ENCODE measurements at places on chromosomes 16 and 17.
A peak's percentile ranks its signal among the peaks of the same experiment; 100 is the strongest.

GRCh38 chr17:13362341-13363122 lies 239.2 kb downstream of the HS3ST3A1 start:
- DNase-seq, result no peak

DNA sequence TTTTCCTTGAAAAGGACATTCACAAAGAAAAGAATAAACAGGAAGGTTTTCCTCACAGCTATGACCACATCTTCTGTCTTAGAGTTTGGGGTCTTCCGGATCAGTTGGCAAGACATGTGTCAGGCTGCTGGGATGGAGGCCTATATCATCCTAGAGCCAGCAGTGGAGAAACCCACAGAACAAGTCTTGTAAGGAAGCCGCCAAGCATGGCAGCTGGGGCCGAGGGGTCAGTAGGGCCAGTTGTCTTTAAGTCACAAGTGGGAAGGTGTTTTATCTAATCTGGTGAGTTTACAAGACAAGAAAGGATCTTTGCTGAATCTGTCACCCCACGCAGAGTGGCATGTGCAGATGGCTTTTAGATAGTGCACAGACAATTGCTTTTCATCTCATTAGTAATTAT lies 25.7 kb downstream of the SCNN1B start:
- no peak for DNase-seq

DNA sequence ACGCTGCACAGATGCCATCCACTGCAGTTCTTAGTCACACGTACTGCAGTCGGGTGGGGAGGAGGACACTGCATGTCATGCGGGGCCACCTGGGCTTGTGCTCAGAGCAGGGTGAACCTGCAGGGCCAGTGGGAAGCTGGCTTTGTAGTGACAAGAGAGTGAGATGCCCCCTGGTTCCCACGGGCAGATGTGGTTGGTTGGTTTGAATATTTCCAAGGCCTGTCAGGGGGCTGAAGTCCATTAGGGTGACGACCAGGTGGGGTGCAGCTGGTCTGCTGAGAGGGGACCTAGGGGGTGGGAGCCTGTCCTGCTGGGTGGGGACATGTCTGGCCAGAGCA lies 14.3 kb downstream of the ZNF213 start:
- DNase-seq, result no peak

DNA sequence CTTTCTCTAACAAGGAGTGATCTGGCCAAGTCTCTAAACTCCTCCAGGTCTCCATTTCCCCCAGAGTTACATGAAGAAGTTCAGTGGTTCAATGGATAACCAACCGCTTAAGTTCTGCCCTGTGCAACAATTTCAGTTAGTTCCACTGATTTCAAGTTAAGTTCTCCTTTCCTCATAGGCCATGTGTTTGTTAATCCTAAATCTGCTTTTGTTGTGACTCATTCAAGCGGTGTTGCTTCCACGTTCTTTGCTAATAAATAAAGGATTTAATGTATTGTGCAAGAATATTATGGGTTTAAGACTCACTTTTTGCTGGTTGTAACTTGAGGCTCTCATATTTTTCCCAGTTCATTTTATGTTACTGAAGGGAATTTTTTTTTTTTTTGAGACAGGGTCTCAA lies 36.3 kb downstream of the GNA13 start:
- no peak for DNase-seq

DNA sequence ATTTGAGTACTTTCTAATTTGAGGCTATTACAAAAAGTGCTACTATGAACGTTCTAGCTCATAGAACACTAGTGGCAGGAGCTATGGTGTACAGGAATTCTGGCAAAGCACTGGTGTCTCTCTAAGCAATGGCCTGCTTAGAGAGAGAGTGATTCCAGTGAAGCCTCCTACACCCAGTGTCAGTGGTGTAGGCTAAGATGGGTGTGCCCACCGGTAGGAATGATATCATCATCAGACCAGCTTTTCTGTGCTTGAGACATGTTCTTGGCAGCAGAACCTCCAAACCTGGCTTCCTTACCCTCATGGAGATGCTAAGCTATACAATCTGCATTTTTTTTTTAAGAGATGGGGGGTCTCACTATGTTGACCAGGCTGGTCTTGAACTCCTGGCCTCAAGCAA lies 370.3 kb downstream of the SOX9 start:
- DNase-seq, result no peak

- DNase-seq, result no peak
Measured at GRCh38 chr17:80737106-80738019, 192.7 kb downstream of the RPTOR start.

DNA sequence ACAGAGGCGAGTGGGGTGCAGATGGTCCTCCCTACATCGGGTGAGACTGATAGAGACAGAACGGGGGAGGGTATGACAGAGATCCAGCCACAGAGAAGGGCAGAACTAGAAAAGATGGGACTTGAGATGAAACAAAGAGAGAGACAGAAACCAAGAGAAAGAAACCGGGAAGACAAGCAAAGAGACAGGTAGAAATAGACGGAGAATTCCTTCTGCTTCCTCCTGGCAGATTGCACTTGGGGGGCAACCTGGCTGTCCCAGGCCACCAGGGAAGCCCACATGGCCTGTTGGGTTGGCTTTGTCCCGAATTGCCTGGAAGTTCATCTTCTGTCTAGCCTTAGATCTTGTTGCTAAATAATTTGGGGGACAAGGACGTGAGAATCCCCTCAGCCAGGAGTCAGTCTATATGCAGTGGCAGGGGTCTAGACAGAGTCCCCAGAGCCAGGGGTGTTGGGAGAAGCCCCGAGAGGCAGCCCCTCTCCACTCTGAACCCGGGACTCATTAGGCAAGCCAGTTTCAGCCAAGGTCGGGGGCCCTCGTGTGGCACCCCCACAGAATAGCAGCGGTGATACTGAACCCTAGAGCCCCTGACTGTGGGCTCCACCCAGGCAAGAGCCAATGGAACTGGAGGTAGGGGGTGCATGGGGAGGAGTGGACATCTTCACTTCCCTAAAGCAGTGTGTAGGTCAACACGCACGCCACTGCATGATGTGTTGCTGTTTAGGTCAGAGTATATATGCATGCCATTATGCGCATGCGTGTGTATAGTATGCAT lies 627 bp upstream of the TSPOAP1 start:
- DNase-seq, result peak; percentile 71

DNA sequence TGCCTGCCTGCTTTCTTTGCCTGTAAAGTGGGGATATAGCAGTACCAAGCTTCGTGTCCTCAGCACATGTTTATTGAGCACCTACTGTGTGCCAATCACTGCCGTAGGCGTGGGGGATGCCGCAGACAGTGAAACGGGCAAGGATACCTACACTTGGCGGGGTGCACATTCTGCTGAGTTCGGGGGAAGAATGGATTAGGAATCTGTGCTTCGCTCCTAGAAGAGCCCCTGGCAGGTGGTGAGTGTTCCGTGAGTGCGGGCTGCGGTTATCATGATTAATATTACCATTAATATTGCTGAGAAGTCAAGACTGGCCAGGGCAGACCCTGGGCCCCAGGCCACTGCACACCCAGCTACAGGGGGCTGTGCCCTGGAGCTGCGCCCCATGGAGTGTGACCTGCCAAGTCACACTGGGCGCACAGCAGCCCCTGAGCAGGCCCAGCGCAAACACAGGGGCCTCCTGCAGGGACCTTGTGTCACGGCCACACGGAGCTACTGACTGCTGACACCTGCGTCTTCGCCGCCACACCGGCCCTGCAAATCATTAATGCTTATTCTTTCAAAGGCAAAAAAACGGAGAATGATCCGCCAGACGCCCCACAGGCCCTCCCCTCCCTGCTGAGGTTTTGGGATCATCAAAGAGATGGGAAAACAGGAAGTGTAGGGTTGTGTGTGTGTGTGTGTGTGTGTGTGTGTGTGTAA lies 213.4 kb upstream of the GSE1 start:
- no peak for DNase-seq

DNA sequence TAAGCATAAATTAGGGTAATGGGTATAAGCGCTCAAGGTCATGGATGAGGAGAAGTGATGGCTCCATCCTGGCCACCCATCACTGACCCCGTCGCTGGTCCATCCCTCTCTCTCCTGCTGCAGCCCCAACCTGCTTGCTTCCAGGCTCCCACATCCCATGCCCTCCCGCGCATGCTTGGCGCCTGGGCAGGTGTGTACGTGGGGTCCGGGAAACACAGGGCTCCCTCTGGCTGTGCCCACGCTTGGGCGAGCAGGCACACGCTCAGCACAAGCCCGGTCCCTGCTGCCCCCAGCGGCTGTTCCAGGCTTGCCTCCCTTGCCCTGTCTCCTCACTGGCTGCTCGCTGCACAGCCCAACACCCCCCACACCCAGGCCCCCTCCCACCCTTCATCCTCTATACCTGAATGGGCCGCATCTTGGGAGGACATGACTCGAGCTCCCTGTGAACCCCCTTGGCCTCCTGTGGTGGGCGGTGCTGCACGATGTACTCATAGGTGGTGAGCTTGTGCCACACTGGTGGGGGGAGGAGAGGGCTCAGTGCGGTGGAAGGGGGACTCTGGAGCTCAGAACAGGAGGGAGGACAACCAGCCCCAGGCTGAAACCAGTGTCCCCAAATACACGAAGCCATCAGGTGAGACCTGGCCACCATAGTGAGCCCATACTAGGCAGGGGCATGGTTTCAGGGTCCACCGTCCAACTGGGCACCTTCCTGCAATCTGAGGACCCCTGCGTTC lies 4.7 kb upstream of the TPPP3 start:
- no peak for DNase-seq

GRCh38 chr17:77429369-77429968 lies 288.7 kb downstream of the SEC14L1 start:
- DNase-seq, result no peak

GRCh38 chr16:71467810-71468209 lies 5.8 kb upstream of the ZNF23 start:
- DNase-seq, result peak; percentile 13

GRCh38 chr16:57303021-57303909 lies 18.8 kb upstream of the PLLP start:
- DNase-seq, result no peak

DNA sequence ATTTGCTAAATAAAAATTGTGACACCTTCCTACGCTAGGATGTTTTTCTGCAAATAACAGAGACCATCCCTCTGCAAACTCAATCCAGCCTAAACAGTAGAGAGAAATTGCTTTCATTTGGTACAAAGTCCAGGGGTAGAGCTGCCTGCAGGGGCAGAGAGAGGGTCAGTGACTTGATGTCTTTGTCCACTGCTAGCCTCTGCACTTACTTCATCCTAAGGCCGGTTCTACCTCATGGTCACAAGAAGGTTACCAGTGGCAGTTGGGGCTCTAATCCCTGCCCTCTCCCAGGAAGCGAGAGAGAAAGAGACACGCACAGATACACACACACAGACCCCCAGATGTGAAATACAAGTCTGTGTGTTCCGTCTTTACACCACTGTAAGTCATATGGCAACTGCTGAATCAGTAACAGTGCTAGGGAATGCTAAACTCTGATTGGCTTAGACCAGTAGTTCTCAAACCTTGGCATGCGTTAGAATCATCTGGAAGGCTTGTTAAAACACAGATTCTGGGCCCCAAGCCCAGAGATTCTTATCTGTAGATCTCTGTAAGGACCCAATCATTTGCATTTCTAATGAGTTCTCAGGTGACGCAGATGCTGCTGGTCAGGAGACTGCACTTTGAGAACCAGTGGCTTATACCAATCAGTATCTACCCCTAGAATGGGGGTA lies 13.1 kb upstream of the LPCAT2 start:
- DNase-seq, result no peak

- DNase-seq, result no peak
Measured at GRCh38 chr16:66003201-66003600, 363.3 kb upstream of the CDH5 start.

- DNase-seq, result no peak
Measured at GRCh38 chr16:78686601-78687000, 587.1 kb downstream of the WWOX start.

DNA sequence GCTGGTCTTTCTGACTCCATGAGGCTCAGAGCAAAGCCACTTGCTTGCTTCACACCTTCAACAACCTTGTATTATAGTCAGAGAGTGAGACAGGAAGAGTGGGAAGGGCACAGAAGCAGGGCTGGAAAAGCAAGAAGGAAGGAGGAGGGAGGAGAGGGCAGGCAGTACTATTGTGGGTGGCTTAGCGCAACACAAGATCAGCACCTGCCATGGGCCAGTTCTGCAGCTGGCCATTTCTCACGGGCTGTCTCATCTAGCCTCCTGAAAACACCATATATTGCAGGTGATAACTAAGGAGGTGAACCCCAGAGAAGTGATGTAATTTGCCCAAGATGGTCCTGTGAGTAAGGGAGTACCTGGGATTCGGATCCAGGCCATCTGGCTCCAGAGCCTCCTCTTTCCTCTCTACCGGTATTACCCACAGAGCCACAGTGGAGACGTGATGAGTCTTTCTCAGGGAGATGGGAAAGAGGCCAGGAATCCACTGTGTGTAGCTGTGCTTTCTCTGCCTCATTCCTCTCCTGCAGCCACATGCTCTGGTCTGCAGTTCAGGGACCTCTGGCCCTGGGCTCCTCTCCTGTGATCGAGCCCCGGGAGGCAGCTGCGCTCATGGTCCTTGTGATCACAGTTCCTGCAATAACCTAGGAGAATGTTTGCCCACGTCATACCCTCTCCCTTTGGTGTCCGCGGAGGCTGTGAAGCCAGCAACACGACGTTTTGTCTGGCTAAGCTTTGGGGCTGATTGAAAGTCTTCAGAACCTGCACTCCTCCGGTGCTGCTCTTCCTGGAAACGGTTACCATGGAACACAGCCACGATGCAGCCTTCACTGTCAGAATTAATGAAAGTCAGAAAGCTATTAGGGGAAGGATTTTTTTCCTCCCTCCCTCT lies 178.1 kb upstream of the CCL2 start:
- no peak for DNase-seq

GRCh38 chr17:27633312-27634025 lies 2.5 kb downstream of the LGALS9 start:
- no peak for DNase-seq

GRCh38 chr16:4306470-4307214 lies 9.2 kb upstream of the GLIS2 start:
- DNase-seq, result peak; percentile 35

- no peak for DNase-seq
Measured at GRCh38 chr17:37829592-37830123, 84.8 kb upstream of the HNF1B start.

GRCh38 chr17:41686281-41686680 lies 2.4 kb upstream of the EIF1 start:
- DNase-seq, result no peak

- no peak for DNase-seq
Measured at GRCh38 chr16:69927056-69927757, 23.9 kb upstream of the CLEC18A start.

DNA sequence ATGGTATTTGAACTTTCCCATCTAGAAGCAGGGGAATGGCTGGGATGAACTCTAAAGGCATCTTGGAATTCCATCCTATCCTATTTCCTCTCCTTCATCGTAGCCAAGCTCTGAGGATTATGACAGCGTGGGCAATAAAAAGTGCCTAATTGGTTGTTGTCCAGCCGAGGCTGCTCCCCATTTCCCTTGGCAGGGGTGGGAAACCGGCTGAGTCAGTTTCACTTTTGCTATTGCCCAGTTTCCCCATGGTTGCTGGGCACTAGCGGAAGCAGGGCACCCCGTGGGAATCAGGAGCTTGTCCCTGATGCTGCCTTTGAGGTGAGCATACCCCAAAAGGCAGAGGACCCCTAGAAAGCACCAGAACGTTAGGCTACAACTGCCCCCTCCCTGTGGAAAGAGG lies 13.8 kb upstream of the SP2 start:
- no peak for DNase-seq

DNA sequence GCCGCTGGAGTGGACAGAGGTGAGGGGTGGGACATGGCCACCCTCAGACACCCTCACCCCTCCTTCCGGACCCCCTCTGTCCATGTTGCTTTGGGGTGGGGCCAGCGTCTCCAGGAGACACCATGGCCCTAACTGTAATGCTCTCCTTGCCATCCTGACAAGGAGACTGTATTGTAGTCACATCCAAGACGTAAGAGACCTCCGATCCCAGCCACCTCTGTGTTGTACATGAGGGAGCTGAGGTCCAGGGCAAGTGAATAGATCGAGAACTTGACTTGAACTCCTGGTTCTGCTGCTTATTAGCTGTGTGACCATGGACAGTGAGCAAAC lies 30.2 kb downstream of the POLR3E start:
- no peak for DNase-seq

Data from naive thymus-derived CD8-positive, alpha-beta T cell (primary cell).